PC-3 (cell line): ENCODE measurements at places on chromosomes 7 and 10. TPM values are rescaled to one million over a fixed set of nuclear protein-coding genes. Genes with fewer than 3 reads are reported as not detected.

GRCh38 chr7:133697585-133697984, 429.6 kb upstream of the LRGUK start:
- H3K4me3 ChIP-seq = no peak overlapping the region
- no peaks in the 10 kb centered on the region for H3K36me3 ChIP-seq
- 0 out of 2 replicates have a peak, but pooled peaks cover 5% of the 10 kb centered on the region for H3K4me1 ChIP-seq
- H3K27me3 ChIP-seq = no peaks in the 10 kb centered on the region
- no peak for DNase-seq

DNA sequence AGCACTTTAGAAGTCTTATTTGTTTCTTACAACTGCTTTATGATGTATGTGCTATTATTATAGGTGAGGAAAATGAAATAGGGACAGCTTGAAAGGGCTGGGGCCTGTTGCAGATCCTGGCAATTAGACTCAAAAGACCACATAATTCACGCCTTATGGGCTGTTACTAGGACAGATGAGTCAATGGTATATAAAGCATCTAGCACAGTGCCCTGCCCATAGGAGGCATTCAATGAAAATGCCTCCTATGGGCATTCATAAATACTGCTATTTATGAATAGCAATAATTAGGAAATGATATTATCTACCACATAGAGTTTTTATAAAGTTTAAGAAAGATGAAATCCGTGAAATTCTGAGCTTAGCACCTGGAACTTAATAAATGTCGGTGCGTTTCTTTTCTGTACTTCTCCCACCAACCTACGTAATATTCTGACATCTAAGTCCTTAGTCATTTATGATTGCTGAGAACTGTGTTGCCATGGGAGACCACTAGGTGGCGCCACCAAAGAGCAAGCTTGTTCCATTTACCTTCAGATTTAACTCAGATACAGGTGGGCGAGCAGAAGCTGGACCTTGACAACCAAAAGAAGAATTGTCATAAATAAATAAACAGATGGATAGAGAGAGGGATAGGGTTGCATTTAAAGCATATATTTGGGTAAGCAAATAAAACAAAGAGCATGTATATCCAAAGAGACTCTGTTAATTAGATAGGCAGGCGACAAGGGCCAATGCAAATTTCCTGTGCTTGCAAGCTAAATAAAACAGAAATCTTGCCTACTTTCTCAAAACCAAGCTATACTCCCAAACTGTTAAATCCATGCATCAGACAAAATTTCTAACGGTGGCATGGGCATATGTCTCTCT, 699.9 kb downstream of the INHBA start:
- H3K4me1 ChIP-seq = peaks cover 54% of the 10 kb centered on the region
- no peaks in the 10 kb centered on the region for H3K36me3 ChIP-seq
- no peaks in the 10 kb centered on the region for H3K27me3 ChIP-seq
- no peak overlapping the region for H3K4me3 ChIP-seq
- DNase-seq = peak; percentile 70

DNA sequence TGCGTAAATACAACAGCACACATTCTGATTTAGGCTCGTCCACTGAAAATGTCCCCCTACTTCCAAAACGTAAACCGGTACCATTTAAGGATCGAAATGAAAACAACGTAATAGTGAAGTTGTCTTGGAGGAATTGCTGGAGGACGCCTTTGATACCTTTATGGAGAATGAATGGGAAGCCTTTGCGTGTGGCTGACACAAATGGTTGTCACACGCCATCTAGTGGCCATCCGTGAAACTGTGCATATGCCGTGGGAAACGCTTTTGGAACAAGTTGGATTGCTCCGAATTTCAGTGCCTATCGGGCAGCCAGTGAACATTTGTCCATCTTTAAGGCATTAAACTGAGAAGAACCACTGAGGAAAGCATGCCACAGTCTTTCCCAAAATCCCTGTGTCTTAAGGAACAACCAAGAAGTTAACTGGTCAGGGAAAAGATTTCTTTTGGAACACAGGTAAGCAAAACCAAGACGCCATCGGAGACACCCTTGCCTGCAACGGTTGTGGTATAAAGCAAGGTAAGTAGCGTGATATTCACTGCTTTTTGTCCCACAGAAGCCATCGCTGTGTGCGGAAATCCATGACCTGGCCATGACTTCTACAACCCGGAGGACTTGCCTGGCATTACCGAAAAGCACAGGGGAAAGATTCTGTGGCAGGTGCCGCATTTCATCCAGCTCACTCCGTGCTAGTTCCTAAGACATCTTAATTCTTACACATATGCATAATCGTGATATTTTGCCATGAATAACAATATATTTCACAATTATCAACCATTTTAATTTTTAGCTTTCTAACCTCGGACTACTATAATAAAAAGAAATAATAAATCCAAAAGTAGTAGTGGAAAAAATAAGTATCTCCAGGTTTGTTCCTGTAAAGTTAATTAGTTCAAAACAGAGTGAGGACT, 100.6 kb downstream of the FAM204A start:
- peaks cover 3% of the 10 kb centered on the region; the same call in 1 of the 2 replicates for H3K4me1 ChIP-seq
- DNase-seq = peak; percentile 83
- H3K4me3 ChIP-seq = 0 out of 2 replicates have a peak overlapping the region, but pooled peaks have one; percentile 7
- peaks cover 71% of the 10 kb centered on the region for H3K27me3 ChIP-seq
- no peaks in the 10 kb centered on the region for H3K36me3 ChIP-seq

DNA sequence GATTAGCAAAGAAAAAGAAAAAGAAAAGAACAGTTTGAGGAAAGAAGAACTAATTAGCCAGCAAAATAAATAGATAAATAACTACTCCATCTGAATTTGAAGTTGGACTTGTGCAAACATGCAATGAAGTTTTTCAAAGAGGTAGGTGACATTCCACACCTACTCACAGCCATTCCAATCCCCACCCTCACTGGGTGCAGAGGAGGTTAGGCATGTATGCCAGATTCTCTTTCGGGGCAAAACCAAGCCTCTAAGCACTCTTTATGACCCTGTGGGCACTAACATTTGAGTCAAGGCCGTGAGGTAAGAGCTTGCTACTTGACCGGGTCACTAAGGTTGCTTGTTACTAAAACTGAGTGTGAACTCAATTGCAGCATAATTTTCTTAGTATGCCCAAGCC, 108.4 kb upstream of the SEMA3A start:
- H3K4me3 ChIP-seq = no peak overlapping the region
- H3K4me1 ChIP-seq = no peaks in the 10 kb centered on the region
- peak; percentile 12 for DNase-seq

DNA sequence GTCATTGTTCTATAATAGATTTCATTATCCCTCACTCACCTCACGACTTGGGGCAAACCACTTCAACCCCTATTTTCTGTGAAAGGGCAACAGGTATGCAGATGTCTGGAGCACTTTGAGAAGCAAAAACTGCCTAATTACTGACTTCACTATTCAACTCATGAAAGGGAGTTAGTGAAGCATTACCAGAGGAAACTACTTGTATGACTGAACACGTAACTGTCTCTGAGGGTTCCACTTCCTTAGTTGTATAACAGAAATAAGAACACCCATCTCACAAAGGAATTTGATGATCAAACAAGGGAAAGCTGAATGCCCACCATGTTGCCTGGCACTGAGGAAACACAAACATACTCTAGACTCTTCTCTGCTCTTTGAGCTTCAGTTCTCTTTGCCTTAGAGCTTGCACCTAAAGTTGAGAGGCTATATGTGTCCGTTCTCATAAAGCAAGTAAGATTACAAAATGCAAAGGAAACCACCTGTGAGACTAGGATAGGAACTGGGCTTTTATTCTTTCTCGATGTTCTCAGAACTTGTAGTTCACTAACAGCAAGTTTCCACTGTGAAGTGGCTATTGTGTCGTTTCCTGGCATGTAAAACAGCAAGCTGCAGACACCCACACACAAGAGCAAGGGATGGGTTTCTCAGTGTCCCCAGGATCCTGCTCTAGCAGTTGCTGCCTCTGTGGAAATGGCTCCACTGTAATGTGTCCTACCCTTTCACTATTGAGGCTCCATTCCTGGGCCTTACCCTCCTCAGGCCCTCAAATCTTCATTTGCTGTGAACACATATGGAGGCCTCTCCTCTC, 2.6 kb downstream of the TMEM243 start:
- H3K36me3 ChIP-seq = no peaks in the 10 kb centered on the region
- H3K4me3 ChIP-seq = no peak overlapping the region
- H3K27ac ChIP-seq = no peak overlapping the region
- no peaks in the 10 kb centered on the region for H3K27me3 ChIP-seq

DNA sequence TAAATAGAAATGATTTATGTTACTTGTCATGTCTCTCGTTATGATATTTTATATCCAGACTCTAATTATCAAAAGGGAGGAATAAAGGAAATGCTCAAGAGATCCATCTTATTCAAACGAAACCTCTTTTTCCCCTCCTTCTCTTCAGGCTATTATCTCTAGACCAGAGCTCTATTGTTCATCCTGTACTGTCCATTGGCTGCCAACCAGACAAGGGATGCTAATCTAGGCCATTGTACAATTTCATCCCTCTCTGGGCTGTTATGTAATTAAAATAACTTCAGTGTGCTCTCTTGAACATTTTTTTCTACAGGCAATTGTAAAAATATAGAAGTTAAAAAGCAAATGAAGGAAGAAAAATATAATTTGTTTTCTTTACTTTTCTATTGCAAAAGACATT, 220.4 kb downstream of the HDAC9 start:
- H3K27me3 ChIP-seq = no peaks in the 10 kb centered on the region
- no peak for DNase-seq
- no peak overlapping the region for H3K27ac ChIP-seq
- H3K36me3 ChIP-seq = no peaks in the 10 kb centered on the region

PAPOLB gene
- total RNA-seq = 0.29 and 0.40 TPM in 2 replicates

CUBN gene
- total RNA-seq = 0.80 TPM in 1 of 2 replicates, not detected in the other

RNF148 gene
- total RNA-seq = 0.52 and 2.0 TPM in 2 replicates

ASIC3 gene
- total RNA-seq = 1.7 and 2.6 TPM in 2 replicates

- no peaks in the 10 kb centered on the region for H3K27me3 ChIP-seq
- H3K27ac ChIP-seq = no peak overlapping the region
- no peak for DNase-seq
- no peaks in the 10 kb centered on the region for H3K4me1 ChIP-seq
- no peak overlapping the region for H3K4me3 ChIP-seq
Observed at GRCh38 chr10:77727481-77727880, 89.9 kb upstream of the KCNMA1 start.

DNA sequence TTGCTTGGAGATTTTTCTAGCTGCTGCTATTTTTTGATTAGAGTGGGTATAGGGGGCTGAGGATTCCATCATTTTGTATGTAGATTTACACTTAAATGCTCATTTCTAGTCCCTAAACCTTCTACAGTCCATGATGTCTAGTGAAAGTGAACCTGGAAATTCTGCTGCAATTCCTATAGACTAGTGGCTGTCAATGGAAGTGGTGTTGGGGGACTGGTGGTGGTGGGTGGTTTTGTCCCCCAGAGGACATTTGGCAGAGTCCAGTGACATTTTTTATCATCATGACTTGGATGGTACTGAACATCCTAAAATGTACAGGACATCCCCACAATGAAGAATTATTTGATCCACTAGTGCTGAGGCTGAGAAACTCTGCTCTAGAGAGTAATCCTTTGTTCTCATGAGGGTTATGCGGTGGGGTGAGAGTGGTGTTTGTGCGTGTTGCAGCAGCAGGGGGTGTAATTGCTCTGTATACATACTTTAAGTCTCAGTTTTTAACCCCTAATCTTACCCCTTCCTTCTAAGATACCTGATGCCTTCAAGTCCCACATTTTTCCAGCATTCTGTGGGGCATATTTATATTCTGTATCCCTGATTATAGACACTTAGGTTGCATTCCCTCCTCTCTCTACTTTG, 35.0 kb downstream of the KIF11 start:
- no peak overlapping the region for H3K27ac ChIP-seq
- DNase-seq = no peak
- no peak overlapping the region for H3K4me3 ChIP-seq
- peaks cover 27% of the 10 kb centered on the region; the same call in 1 of the 2 replicates for H3K36me3 ChIP-seq
- no peaks in the 10 kb centered on the region for H3K27me3 ChIP-seq

- no peaks in the 10 kb centered on the region for H3K27me3 ChIP-seq
- H3K4me1 ChIP-seq = peaks cover 14% of the 10 kb centered on the region
- DNase-seq = no peak
- no peak overlapping the region for H3K27ac ChIP-seq
- no peak overlapping the region for H3K4me3 ChIP-seq
Observed at GRCh38 chr7:7449055-7449454, 86.6 kb downstream of the COL28A1 start.

DNA sequence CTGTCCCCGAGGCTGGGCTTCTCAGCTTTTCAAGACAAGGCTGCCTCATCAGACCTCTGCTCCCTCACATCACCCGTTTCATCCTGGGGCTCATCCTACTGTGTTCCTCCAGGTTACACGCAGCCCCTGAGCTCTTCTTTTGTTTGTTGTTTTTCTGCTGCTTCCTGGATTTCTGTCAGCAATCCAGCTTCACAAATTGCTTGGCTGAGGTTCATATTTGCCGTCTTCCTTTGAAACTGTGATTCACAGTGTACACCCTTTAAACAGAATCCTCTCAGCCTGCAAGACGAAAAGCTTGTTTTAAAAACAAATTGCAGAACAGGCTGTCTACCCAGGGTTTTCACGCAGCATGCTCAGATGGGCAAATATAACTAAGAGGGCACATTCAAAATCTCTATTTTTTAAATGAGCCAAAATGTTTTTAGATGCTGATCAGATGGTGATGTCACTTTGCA, 39.1 kb upstream of the PARD3 start:
- peak overlapping the region; percentile 2; the same call in 1 of the 2 replicates for H3K27ac ChIP-seq
- H3K4me3 ChIP-seq = peak overlapping the region; percentile 40
- no peaks in the 10 kb centered on the region for H3K27me3 ChIP-seq
- no peaks in the 10 kb centered on the region for H3K36me3 ChIP-seq
- H3K4me1 ChIP-seq = peaks cover 16% of the 10 kb centered on the region

- peak overlapping the region; percentile 90 for H3K4me3 ChIP-seq
- H3K27ac ChIP-seq = peak overlapping the region; percentile 38; the same call in 1 of the 2 replicates
- H3K36me3 ChIP-seq = no peaks in the 10 kb centered on the region
- H3K4me1 ChIP-seq = peaks cover 8% of the 10 kb centered on the region; the same call in 1 of the 2 replicates
- DNase-seq = peak; percentile 45
Observed at GRCh38 chr7:66921396-66921917, 432 bp downstream of the TMEM248 start.

SPDYE8 gene
- total RNA-seq = not detected in 2 replicates

- no peaks in the 10 kb centered on the region for H3K27me3 ChIP-seq
- peak; percentile 65 for DNase-seq
- H3K4me3 ChIP-seq = no peak overlapping the region
- peaks cover 22% of the 10 kb centered on the region for H3K4me1 ChIP-seq
- H3K36me3 ChIP-seq = no peaks in the 10 kb centered on the region
Observed at GRCh38 chr7:147298611-147299043, 1182.0 kb downstream of the CNTNAP2 start.
